ENCODE measurements at places on chromosomes 3 and 15. TPM values are rescaled to one million over a fixed set of nuclear protein-coding genes. Genes with fewer than 3 reads are reported as not detected.

The AGTR1 gene
- total RNA-seq: 22.0 TPM

The PIK3CA gene
- total RNA-seq: 24.8 TPM

The ENTPD3 gene
- 1.9 TPM for total RNA-seq

The LRRC3B gene
- 3.7 TPM for total RNA-seq

The GOLGA8G gene
- not detected for total RNA-seq

The PLSCR4 gene
- total RNA-seq: 32.8 TPM

The PCOLCE2 gene
- 6.0 TPM for total RNA-seq

Data from metanephros (tissue), 2 donors.